M059J (cell line): ENCODE measurements at places on chromosomes 3 and 15. TPM values are rescaled to one million over a fixed set of nuclear protein-coding genes. Genes with fewer than 3 reads are reported as not detected.

ILDR1 gene
- total RNA-seq: not detected in 2 replicates

CGNL1 gene
- 0.12 and 1.3 TPM in 2 replicates for total RNA-seq

GHRL gene
- not detected in 2 replicates for total RNA-seq

DNA sequence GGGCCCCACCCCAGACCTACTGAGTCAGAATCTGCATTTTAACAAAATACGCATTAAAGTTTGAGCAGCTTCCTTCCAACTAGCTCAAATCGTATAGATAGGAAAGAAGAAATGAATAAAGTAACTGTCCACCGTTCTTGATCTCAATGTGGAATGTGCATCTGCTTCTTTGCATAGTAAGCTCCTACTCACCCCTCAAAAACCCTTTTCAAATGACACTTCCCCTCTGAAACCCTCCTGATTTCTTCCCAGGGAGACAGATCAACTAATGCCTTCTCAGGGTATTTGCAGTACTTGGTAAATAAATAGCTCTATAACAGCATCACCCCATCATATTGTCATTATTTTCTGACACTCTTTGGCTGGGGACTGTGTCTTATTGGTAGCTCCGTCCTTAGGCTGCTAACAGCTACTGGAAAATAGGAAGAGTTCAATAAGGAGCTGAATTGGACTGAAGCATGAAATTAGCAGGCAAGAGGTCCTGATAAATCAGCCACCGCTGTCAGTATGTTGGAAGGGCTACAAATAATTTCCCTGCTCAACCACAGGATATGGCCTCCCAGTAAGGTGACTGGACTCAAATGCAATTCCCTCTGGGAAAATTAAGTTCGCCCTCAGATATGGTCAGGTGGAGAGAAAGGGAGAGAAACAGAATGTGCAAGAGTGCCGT, 10.2 kb downstream of the OXTR start:
- DNase-seq: peak; percentile 79

DNA sequence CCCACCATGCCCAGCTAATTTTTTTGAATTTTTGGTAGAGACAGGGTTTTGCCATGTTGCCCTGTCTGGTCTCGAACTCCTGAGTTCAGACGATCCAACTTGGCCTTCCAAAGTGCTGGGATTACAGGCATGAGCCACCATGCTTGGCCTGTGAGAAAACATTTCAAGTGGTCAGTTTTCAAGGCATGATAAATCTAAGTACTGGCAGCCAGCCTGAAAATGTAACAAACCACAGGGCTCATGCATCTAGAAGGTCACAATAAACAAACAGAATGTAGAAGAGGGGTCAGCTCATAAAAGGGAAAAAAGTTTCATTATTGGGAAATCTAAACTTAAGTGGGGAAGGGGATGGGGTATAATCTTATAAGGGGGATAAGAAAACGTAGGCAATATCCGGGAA, 39.9 kb downstream of the PPCDC start:
- peak; percentile 94 for DNase-seq

- DNase-seq: peak; percentile 54
These were observed 264.4 kb downstream of the TIGIT start for GRCh38 chr3:114558271-114558670.

GRCh38 chr15:60462027-60462426, 16.9 kb downstream of the ICE2 start:
- no peak for DNase-seq

- no peak for DNase-seq
These were observed 170.9 kb downstream of the ABHD5 start for GRCh38 chr3:43861635-43862034.

GRCh38 chr15:76344893-76345582, 8.5 kb downstream of the ISL2 start:
- no peak for DNase-seq
